ENCODE measurements at places on chromosomes 12 and 14.
A peak's percentile ranks its signal among the peaks of the same experiment; 100 is the strongest.

DNA sequence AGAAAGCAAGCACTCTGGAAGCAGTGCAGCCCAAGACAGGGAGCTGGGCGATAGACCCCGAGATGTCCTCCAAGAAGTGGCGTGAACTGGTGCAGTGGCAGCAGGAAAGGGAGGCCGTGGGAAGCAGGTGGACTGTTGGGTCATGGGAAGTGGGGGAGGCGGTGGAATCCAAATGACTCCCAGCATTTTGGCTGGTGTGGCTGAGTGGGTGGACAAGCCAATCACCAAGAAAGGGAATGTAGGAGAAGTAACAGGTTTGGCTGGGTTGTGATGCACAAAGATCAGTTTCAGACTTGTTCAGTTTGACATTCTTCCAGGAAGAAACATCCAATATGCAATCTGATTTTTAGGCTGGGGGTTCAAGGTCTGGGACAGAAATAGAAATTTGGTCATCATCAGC lies 46.0 kb upstream of the KTN1 start:
- DNase-seq, result no peak

GRCh38 chr14:26765768-26766520 lies 168.1 kb upstream of the NOVA1 start:
- no peak for DNase-seq

DNA sequence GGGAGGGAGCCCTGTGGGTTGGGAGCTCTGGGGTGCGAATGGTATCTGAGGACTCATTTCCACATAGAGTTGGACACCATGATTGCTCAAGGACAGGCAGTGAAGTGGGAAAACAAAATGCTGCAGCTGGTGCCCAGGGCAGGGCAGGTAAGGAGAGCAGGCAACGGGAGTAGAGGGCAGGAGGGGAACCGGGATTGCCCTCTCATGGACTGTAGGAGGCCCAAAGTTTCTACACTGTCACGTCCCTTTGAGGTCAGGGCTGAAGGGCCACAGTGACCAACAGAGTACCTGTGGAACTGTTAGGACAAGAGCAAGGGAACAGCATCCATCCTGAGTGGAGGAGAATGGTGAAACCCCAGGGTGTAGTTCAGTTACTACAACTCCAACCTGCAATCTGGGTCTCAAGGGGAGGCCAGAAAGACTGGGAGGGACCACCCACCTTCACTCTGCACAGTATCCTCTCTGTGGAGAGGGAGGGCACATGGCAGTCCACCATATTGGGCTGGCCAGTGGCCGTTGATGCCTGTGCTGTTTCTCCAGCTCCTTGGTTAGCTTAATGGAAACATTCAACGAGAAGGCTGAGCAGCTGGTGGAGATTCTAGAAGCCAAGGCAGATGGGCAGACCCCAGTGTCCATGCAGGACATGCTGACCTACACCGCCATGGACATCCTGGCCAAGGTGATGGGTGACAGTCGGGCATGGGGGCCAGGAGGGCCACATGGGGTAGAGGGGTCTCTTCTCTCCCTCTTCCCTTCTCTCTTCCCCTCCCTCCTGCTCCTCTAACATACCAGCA lies 22.2 kb downstream of the CYP46A1 start:
- no peak for DNase-seq

- peak; percentile 86 for DNase-seq
Measured at GRCh38 chr14:23513005-23513817, 38.4 kb downstream of the ZFHX2 start.

- peak; percentile 4 for DNase-seq
Measured at GRCh38 chr12:121038861-121039668, at the start of gene OASL. OASL (minus strand) TSS chr12:121039246; CDS start chr12:121038971, 275 bp downstream.

GRCh38 chr14:93994919-93995682 lies 2.0 kb upstream of the CCDC197 start:
- no peak for DNase-seq

DNA sequence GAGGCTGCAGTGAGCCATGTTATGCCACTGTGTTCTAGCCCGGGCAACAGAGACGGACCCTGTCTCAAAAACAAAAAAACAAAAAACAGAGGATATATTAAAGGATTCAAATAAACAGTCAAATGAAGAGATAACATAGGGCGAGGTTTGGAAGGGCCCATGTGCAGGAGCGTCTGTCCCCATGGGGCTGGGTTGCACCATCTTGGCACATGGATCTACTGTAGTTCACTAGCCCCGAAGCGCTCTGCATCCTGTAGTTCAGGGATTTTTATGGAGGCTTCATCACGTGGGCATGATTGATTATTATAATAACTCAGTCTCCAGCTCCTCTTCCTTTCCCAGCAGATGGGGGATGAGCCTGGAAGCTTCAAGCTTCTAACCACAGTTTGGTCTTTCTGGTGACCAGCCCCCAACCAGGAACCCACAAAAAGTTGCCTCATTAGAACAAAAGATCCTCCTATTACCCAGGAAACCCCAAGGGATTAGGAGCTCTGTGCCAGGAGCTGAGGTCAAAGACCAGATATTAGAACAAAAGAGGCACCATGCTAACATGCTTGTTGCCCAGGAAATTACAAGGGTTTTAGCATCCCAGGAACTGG lies 59.9 kb downstream of the HCAR2 start:
- no peak for DNase-seq

GRCh38 chr12:89084751-89085150 lies 267.6 kb downstream of the DUSP6 start:
- no peak for DNase-seq

DNA sequence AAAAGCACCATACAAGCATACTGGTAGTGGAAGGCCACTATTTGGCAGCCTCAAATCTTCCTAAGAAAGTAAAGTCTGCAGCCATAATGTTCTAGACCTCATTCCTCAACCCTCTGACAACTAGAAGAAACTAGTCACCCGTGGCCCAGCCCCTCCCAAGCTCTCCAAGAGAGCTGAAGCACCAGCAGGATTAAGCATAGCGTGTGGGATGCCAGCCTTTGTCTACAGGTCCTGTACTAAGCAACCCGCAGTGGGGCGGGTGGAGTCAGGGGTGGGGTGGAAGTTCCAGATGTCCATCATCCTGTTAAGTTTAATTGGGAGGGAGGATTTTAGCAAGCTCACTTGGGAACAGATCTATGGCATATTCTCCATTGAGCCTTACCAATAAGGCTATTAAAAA lies 14.2 kb downstream of the SLC11A2 start:
- no peak for DNase-seq

- DNase-seq, result no peak
Measured at GRCh38 chr12:40616383-40616915, 75.8 kb upstream of the CNTN1 start.

DNA sequence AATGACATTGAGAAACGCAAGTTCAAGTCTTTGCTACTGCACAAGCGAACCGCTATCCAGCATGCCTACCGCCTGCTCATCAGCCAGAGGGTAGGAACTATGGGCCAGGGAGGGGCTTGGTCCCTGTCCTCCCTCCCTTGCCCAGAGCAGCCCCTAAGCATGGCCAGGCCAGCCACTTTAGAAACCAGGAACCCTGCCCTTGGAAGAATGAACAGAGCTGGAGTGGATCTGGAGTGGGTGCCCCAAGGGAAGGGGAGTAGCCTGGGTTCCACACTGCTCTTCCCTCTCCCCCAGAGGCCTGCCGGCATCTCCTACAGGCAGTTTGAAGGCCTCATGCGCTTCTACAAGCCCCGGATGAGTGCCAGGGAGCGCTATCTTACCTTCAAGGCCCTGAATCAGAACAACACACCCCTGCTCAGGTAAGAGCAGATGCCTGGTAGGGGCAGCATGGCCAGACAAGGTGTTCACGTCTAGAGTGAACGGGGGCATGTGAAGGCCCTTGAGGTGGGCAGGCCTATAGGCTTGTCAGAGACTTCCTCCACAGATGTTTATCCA lies 55.8 kb downstream of the TPCN1 start:
- DNase-seq, result no peak

- no peak for DNase-seq
Measured at GRCh38 chr12:72089678-72090077, 151.0 kb downstream of the TPH2 start.

DNA sequence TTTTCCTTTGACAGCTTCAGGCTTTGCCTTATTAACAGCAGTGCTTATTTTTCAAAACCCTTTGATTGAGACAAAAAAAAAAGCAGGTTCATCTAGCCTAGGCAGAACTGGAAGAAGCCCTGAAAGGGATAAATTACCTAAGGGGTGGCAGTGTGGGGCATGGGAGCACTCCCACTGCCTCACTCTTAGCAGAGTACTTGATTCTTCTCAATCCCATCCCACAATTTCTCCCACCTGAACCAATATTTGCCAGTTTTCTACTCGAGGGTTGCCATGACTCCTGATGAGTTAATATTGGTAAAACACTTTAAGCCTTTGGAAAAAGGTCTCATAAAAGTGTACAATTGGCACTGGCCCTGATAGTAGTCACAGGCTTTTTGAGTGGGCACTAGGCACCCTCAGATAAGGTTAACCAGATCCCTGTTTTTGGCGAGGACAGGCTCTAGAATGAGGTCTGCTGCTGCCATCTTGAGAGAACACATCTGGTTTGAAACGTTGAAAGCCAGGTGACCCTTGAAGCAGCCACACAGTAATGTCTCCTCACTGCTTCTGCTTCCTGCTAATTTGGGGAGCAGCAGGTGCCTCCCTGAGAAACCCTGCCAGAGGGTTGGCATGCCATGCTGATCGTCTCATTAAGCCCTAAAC lies 320.0 kb downstream of the RAD51B start:
- no peak for DNase-seq

GRCh38 chr12:1226951-1227350 lies 235.9 kb downstream of the ERC1 start:
- DNase-seq, result no peak

- DNase-seq, result no peak
Measured at GRCh38 chr12:25734529-25735180, 181.6 kb upstream of the LMNTD1 start.

DNA sequence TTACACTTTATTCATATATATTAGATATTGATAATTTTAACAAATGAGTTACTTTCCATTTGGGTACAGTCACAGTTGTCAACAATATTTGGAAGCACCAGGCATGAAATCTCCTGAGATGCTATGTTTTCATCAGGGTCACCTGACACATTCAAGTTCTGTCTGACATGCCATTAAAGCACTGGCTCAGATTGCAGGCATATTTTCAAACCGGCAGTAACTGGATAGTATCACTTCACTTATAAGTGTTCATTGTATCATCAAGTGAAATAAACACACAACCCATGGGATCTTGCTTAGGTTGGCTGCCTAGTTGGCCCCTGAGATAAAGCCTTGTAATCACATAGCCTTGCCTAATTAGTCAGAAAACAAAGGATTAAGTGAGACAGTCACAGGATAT lies 4.8 kb downstream of the IFNG start:
- DNase-seq, result no peak

DNA sequence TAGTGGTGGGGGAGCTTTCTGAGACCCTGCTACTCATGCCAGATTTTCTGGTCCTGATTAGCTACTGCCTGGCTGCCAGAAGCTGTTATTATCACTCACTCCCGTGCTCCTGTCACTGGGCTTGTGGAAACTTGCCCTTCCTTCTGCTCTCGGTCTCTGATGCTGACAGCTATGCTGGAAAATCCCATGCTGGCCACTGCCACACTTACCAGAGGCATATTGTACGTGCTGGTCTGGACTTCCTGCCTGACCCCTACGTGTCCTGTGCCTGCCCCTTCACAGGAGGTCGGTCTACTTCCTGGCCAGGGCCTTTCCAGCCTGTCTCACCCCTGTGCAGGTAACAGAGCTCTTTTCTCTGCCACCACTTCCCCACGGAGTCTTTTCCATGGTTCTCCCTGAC lies 149.4 kb upstream of the PLEKHG7 start:
- no peak for DNase-seq

DNA sequence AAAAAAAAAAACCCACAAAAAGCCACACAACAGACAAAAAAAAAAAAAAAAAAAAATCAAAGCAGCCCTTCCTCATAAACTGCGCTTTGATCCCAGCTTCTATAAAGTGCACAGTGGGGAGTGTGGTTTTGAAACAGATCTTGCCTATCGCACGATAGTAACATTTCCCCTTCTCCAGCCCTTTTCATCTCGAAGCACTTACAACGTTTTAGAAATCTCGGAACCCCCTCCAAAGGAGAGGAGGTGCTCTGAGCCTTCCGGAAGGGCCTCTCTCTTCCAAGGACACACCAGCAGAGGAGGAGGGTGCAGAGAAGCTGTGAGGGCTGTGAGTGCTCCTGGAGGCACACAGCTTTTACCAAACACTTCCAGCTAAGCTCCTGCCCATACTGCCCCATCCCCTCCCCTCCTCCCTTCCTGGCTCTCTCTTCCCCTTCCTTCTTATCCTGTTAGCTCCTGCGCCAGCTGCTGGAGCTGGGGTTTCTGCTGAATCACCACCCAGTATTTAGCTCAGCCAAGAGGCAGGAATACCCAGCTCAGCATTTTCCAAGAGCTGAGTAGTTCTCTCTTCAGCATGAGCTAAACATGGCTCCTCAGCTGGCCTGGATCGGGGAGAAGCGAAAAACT lies 28.4 kb downstream of the SLC7A8 start:
- no peak for DNase-seq

DNA sequence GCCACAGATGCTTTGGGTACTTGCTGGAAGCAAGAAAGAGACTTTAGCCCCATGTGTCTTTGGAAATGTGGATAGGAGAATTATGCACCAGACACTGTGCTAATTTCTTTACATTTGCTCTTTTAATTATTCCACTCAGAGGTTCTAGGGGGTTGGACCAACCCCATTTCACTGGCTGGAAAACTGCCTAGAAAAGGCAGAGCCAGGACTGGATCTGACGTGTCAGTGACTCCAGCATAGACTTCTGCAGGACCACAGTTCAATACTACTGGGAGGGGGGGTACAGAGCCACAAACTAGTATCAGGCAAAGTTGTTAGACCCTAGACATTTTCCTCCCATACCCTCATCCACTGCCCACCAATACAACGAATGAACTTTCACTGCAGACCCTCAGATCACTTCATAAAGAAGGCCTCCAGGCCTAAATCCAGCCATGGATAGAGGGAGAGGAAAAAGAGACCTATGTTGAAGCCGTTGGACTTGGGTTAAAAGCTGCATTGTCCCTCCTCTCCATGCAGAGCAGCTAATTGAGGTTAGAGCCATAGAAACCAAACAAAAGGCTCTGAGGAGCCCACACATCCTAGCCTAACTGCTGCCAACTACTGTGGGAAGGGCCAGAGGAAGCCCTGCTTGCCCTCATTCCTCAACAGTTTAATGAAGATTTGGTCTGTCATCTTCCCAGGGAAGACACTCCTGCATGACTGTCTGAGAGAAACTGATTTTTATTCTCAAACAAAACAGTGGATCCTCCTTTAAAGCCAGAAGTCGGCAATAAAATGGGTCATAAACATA lies 68.7 kb downstream of the STON2 start:
- DNase-seq, result peak; percentile 53

GRCh38 chr12:30197392-30198057 lies 413.8 kb upstream of the TMTC1 start:
- DNase-seq, result no peak

GRCh38 chr12:47870175-47870781 lies 34.5 kb downstream of the VDR start:
- no peak for DNase-seq

DNA sequence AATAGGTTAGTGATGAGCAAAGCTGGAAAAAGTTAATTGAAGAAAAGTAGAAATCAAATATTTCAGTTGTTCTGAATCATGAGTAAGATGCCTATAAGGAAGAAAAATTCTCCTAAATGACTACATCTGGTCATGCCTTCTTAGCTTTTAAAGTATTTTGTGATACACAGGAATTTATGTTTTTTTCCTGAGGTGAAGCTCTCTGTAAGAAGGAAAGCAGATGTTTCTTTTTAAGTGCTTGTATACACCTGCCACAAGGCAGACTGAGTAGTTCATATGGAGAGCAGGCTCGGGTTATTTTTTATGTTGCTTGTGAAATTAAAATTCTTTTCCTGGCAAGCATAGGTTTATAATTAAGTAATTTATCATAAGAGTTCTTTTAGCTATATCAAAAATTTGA lies 275.2 kb downstream of the RAD51B start:
- DNase-seq, result no peak

- peak; percentile 59 for DNase-seq
Measured at GRCh38 chr14:100115726-100116125, 43.7 kb downstream of the DEGS2 start.
